ENCODE measurements at places on chromosomes 16 and 17.

DNA sequence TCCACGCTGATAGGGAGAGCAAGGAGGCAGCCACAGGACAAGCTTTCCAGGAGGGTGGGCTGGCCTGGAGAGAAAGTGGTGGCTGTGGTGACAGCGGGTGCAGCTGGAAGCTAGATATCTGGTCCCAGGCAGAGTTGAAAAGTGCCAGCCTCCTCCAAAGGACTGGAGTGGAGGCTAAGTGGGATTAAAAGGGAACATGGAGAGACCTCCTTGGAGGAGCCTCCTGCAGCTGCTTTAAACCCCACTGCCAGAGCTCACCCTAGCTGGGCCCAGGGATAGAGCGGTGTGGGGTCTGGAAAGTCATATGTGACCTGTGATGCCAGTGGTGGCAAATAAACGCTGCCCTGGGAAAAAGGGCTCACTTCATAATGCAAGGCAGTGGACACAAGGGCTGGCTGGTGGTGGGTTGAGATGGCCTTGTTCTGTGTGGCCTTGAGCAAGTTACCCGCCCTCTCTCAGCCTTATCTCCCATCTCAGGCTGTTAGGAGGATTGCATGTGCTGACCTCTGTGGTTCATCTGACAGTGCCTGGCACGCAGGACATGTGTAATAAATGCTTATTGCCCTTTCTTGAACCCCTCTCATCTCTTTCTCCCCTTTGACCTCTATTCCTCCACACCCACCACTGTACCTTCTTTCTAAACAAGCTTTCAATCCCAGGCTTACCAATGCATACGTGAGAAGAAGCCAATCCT, 61.0 kb upstream of the LGALS9 start:
- no peak for DNase-seq

- no peak for DNase-seq
Observed at GRCh38 chr16:31001507-31002249, 8.8 kb downstream of the STX1B start.

DNA sequence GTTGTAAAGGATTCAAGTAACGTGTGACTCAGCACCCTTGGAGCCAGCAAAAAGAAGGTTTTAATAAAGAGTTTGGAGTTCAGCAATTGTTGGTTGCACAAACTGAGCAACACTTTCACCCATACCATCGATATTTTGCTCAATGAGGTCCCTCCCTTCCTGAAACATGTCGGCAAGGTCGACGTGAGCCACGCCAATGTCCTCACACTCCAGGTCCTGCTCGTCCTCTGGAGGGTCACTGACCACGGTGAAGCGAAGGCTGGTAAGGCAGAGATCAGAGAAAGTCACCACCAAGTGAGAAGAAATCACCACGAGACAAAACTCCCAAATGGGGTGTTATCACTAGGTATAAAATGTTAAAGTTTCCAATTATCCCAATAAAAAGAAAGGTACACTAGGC, 98.3 kb downstream of the RPGRIP1L start:
- DNase-seq: no peak

GRCh38 chr16:60641067-60641665, 1395.1 kb downstream of the CDH8 start:
- no peak for DNase-seq

GRCh38 chr17:1047879-1048470, 51.0 kb downstream of the TIMM22 start:
- DNase-seq: no peak

GRCh38 chr17:65277576-65277975, 140.4 kb downstream of the RGS9 start:
- no peak for DNase-seq

DNA sequence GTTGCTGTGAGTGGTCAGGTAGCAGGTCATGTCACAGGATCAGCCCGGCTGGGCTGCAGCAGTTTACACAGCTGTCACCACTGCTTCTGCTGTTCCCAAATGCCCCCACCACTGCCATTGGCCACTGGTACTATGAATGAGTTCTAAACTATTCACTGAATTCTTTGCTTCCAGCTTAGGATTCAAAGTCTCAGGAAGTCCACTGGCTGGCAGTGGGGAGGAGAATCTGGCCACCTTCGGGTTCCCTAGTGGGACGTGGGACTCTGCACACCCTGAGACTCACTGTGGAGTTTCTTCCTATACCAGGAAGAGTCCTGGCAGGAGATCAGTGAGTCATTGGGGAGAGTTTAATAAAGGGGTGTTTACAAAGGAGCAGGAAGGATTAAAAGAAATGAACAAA, 6.9 kb downstream of the MT1X start:
- no peak for DNase-seq

DNA sequence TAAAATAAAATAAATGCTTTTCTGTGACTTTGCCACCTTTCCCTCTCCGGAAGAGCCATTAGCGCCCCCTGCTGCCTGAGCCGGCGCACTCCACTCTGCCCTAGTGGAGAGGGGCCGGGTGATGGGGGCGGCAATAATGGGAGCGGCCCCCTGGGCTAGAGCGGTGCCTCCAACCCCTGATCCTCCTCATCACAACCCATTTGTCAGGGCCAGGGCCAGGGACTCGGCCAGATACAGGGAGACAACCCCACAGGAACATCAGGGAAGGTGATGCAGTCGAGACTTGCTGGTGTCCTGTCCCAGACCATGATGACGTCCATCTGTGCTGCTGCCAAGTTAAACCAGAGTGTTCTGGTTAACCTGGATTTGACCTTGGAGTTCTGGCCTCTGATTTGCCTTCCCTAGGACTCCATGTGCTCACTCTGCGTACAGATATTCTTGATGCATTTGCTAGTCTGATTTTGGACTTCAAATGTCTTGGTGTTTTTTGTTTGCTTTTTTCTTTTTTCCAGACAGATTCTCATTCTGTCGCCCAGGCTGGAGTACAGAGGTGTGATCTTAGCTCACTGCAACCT, 46.1 kb upstream of the BPTF start:
- DNase-seq: no peak

- DNase-seq: no peak
Observed at GRCh38 chr17:50890675-50891516, 24.7 kb upstream of the TOB1 start.

DNA sequence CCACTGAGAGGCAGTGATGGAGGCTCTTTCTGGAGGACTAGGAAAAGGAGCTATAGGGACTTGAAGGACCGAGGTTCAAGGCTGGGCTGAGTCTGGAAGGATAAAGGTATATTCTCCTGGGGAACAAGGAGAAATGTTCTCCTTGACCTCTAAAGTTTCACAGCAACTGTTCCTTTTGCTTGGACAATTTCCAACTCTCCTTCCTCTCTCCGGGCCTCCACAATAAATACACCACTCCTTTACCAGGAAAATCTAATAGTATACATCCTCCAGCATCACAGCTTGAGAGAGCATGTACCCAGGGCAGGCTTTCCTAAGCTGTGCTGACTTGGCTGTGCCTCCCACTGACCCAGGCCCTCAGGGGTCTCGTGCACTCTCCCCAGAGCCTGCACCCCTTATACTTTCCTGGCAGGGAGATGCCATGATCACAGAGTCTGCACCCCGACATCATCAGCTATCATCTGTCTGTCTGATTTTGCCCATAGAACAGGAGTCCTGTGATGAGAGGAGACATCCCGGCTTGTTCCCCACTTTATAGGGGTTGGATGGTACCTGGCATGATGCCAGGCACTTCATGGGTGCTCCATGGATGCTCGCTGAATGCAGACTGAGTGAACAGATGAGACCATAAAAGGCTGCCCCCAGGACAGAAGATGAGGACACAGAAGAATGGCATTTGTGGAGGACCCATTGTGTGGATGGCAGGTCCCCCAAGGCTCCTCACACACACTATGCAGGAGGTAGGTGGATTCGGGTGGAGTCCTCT, 582.6 kb upstream of the CDH5 start:
- no peak for DNase-seq

DNA sequence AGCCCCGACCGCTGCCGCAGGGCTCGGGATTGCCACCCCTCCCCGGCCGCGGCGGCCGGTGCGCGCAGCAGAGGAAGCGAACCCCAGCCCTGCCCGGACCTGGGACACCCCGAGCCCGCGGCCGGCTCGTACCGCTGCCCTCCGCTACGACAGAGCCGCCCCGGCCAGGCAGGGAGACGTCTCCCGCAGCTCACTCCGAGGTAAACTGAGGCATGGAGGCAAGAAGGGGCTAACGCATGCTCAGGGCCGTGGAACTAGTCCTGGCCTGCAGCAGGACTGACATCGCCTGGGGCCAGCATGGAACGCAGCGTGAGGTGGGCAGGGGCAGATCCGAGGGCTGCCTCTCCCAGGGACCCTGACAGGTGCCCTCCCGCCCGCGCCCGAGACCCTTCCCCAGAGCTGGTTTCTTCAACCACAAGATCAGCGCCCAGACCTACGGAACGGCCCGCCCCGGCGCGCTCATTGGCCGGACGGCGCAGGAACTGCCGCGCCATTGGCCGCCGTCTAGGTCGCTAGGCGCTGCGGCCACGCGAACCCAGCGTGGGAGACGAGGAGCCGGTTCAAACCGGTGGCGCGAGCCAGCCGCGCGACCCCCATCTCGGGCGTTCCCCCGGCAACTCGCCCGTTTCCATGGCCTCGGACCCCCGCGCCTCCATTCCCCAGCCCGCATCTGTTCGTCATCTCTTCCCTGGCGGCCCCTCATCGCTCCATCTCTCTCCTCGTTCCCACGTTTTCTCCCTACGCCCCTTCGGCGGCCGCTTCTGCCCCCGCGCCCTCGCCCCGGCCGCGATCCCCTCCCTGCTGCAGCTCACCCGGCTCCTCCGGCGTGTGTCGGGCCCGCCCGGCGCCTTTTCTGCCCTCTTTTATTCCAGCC, at the start of gene SLC43A2:
TSS of gene SLC43A2 (minus strand) at position 853 of the 874 bp plus-strand sequence. CDS start 960 bp downstream, outside the sequence.
- peak; percentile 74 for DNase-seq

DNA sequence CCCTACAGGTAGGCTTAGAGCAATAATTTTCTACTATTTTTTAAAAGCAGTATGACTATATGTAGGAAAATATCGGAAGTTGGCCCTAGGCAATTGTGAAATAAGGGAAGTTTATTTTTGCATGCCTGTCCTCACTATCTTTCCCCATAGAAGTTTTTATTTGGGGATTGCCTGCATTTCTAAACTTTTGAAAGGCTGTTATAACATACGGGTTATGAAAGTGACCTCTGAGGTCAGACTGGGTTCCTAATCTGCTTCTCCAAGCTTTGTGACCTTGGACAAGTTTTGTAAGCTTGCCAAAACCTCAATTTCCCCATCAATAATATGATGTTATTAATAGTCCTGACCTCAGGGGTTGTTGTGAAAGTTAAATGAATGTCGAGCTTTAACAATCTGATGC, 67.1 kb downstream of the ARHGAP44 start:
- no peak for DNase-seq

DNA sequence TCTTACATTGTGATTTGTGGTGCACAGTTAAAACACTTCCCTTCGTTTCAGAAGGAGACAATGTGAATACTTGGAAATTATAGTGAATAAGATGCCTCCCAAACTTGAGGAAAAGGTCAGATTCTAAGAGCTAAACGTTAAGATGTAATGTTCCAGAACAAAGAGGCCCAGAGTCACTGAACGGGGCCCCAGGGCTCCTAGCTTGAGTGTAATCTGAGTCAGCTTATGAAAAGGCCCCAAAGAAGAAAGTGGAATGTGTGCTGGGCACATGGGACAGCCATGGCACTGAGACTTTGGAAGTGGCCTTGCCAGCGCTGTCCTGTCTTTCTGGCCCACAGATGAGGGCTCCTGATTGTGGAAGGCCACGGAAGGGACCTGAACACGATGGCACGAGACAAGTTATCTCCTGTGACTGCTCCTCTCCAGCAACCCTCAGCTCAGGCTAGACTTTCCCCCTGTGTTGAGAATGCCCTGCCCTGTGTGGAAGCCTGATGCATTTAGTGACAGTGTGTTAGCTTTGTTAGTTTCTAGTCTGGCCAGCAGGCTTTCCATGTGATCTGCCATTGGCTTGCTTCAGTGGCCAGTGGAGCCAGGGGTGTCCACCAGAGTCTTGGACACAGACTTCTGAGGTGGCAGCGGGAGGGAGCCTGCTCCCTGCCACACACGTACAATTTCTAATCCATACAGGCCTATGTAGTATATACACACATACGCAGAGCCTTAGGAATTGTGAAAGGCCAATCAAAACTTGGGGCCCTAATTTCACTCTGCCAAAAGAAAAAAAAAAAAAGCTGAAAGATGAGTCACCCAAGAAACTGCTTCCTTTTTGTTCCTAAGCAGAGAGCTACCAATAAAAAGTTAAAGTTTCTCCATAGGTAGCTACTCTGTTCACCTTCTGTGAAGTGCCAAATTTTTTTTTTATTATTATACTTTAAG, 13.1 kb downstream of the SPATA33 start:
- DNase-seq: no peak

- no peak for DNase-seq
Observed at GRCh38 chr17:64005734-64006167, 7.6 kb downstream of the PRR29 start.

DNA sequence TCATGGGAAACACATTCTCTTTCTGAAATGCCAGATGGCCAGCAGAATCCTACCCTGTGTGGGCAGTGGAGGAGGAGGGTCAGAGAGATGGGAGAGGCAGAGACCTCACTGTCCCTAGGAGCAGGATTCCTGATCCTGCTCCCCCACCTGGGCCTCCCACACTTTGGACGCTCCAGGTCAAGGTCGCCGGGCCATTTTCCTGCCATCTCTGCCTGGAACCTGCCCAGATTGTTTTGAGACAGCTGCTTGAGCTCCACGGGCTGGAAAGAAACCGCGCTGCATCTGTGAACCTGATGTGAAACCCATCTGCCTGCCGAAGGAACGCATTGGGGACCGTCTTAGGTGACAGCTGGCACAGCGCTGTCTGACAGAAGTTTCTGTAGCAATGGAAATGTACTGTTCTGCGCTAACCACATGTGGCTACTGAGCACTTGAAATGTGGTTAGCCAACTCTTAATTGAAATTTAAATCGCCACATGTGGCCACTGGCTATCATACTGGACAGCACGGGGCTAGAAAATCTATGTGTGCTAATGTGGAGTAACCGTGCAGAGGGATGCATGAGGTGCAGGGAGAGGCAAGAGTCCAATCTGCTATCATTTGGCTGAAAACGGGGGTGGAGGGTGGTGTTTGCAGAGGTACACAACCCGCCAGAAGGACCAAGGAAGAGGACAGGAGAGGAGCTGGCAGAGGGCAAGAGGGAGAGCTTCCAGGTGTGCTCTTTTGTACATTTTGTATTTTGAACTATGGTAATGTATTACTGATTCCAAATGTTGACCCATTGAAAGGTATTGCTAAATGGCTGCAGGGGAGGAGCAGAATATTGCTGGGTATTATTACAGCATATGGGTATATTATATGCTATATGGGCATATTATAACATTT, 15.4 kb upstream of the NUBP1 start:
- no peak for DNase-seq

All from stimulated activated CD4-positive, alpha-beta T cell treated with anti-CD3 and anti-CD28 coated beads, Interleukin-1b, Interleukin-23, amount 100 ng/mL, for 4 hours (primary cell).